ENCODE measurements at places on chromosomes 3 and 15. TPM values are rescaled to one million over a fixed set of nuclear protein-coding genes. Genes with fewer than 3 reads are reported as not detected.

DNA sequence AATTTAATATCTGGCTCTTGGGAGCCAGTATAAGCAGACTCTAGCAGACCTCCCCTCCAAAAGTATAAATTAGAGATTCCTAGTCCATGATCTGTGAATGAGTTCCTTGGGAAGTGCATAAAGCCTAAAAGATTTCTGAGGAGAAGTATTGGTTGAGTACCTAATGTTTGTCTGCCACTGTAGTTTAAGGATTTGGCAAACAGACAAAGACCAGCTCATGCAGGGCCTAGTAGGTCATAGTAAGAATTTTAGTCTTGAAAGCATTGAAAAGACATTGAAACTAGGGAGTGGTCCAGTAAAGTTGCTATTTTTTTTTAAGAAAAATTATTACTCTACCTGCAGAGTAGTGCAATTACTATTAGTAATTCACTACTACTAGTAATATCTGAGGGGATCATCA is 67.5 kb downstream of the SPRED1 start:
- DNase-seq, result no peak

DNA sequence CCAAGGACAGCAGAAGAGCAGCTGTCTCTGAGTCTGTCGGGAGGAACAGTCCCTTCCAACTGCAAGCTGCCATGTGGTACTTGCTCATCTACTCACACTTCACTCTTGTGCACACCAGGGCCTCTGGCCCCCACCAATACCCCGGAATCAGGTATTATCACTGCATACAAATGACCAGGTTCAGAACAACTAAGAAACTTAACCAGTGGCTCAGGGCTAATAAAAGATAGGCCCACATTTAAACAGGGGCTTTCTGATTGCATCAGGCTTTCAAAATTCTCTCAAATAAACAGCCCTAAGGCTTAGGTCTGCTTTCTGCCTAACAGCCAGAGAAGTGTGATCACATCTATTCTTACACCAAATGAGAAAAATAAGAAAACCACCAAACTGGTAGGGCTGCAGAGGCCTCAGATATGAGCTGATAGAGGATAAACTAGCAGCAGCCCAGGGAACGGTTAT is 20.7 kb downstream of the CCDC12 start:
- no peak for DNase-seq

DNA sequence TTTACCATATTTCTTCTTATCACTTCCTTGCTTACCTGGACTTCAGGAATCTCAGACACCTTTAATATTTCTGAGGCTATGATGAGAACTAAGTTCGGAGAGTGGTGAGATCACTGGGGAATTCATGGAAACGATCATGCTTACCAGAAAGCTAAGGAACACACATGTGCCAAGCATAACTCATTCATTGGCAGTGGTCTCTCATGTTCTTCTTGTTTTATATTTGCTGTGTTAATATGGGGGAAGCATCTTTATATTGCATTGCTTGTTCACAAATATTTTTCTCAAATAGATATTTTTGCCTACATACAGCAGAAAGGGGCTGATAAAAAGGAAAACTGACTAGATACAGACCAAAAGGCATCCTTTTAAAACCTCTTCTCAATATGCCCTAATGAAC is 55.8 kb downstream of the COL6A6 start:
- no peak for DNase-seq

DNA sequence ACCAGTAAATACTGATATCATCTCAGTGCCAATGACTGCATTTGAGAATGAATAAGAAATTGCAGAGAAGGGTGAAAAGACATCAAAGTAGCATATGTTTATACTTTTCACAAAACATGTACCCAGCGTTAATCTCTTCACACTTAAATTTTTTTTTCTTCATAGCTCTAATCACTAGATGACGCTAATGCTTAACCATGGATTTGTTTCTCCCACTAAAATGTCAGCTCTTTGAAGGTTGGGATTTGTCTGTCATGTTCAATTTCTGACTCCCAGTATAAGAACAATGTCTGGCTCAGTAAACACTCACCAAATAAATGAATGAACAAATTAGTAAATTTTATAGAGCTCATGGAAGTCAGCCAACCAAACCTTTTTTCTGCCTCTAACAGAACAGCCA is 78.3 kb upstream of the LMCD1 start:
- no peak for DNase-seq

The ZPLD1 gene
- not detected for polyA plus RNA-seq

The ADAMTSL3 gene
- 33.1 TPM for polyA plus RNA-seq

DNA sequence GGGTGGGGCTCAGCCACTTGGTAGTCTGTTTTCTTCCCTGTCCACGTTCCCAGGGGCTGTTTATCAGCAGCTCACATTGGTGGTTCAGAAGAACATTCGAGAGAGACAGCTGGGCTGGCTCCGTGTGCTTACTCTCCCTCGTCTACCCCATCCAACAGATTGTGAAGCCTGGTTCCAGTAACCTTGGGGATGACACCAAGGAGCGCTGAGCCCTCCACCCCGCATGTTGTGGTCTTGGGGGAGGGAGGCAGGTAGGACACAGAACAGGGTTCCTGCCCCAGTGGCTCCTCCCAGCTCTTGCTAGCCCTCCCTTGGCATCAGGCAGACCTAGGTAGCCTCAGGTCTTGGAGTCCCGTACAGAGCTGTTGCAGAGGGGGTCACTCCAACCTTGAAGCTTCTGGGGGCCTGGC is 33.1 kb downstream of the KLF13 start:
- DNase-seq, result no peak

GRCh38 chr3:57963811-57964346 is 44.3 kb upstream of the FLNB start:
- no peak for DNase-seq

The MESP2 gene
- polyA plus RNA-seq, result 0.35 TPM

GRCh38 chr3:69865925-69866679 is 126.8 kb downstream of the MITF start:
- DNase-seq, result no peak

The ENTPD3 gene
- 0.46 TPM for polyA plus RNA-seq

DNA sequence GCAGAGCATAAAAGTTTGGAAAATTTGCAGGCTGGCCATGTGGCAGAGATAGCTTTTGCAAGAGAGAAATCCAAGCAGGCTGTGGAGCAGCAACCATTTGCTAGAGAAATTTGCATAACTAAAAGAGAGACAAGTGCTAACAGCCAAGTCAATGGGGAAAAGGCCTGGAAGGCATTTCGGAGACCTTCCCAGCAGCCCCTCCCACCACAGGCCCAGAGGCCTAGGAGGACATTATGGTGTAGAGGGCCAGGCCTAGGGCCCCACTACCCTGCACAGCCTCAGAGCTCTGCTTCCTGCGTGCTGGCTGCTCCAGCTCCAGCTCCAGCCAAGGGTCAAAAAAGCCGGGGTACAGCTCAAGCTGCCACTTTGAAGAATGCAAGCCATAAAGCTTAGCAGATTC is 82.7 kb downstream of the MYO5A start:
- DNase-seq, result no peak
